ENCODE measurements at places on chromosomes 7 and 10. TPM values are rescaled to one million over a fixed set of nuclear protein-coding genes. Genes with fewer than 3 reads are reported as not detected.

DNA sequence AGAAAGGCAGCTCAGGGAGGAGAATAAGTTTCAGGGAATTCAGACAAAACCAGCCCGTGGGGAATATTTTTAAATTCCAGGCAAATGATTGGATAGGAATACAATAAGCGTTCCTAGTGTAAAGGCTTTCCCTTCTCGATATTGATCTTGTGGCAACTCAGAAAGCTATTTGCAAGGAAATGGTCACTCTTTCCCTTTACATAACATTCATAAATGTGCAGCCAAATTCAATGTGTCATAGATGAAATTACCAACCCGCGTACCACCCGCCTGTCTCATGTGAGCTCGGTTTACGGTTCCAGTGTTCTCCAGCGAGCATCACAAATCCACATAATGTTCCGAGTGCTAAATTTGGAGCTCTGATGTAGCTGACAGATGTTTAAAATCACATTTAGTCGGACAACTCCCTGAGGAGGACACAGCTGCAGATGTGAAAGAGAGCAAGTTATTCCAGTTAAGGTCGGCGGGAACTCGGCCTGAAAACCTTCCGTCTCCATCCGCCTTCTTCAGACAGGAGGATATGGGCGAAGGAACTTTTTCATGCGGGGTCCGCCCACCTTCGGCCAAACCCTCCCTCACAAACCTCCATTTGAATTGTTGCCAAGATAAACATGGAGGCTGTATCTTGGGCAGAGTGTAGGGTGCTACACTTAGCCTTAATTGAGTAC lies 327.0 kb downstream of the RNLS start:
- DNase-seq = peak; percentile 56

DNA sequence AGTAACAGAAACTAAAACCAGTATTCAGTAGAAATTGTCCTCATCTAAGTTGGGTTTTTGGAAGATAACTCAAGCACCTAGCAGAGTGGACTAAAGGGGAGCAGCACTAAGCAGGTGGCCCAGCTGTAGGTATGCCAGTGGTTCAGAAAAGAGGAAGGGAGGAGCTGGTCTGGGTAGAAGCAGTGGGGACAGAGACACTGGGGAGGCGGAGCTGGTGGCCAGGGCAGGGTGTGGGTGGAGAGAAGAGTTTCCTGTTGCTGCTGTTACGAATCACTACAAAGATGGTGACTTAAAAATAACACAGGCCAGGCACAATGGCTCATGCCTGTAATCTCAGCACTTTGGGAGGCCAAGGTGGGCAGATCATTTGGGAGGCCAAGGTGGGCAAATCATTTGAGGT lies 136.2 kb downstream of the WDR11 start:
- DNase-seq = no peak

DNA sequence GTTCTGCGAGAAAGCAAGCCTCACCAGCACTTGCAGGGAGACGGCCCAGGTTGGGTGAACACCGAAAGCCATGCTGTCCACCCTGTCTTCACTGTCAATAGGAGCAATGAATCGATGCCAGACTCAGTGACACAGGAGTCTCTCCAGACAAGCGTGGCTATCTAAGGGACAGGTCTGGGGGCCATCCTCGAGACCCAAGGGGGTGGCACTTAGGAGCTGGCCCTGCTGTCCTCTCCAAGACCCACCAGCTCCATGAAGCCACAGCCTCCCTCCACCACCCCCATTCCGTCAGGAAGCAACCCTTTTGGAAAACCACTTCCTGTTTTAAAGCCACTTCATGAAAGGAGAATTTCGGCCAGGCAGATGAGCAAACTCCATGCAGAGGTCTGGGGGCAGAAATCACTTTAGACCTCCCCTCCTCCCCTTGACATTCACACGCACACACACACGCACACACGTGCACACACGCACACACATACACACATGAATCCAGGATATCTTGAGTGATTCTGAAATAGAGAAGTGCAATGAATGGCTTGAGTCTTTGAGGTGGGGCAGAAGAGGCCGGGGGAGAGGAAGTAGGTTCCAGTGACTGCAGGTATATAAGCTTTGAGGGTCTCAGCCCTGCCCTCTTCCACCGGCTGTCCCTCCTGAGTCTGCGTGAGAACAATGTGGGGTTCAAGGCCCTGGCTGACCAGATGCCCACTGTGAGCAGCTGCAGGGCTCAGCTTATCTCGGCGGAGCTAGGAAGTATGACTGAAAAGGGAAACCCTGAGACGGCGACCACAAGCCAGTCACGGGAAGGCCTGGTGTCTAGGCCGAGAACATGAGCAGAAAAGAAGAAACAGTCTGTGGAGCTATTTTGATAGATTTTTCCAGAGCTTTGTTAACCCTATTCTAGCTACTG lies 25.0 kb downstream of the RGS10 start:
- DNase-seq = no peak

DNA sequence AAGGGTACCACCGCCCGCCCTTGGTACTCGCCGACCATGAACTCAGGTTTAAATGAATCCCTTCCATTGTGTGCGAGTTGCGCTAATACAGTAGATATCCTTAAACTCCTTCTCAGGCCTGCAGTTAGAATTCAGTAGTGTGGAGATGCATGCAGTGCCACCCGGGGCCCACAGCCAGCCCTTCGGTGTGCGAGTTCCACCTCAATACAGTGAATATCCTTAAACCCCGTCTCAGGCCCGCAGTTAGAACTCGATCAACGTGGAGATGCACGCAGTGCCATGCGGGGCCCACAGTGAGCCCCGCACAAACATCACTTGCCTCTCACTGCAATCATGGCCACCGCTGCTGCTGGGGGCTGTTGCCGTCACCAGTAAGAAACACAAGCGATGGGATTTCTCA lies 261.9 kb downstream of the MAD1L1 start:
- no peak for DNase-seq

DNA sequence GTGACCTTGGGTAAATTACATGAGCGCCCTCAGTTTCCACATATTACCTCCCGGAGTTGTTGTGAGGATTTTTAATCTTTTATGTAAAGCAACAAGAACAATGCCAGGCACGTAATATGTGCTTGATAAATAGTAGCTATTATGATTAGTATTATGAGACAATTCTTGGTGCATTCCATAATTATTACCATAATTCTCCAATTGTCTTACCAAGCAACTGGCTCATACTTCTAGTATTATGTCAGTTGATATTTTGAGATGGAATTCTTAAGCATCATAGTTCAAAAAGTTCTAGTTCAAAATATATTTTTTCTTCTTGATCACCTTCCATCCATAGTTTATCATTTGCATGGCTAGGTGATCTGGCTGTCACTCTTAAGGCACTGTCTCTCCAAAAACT lies 259.0 kb downstream of the BBS9 start:
- no peak for DNase-seq

DNA sequence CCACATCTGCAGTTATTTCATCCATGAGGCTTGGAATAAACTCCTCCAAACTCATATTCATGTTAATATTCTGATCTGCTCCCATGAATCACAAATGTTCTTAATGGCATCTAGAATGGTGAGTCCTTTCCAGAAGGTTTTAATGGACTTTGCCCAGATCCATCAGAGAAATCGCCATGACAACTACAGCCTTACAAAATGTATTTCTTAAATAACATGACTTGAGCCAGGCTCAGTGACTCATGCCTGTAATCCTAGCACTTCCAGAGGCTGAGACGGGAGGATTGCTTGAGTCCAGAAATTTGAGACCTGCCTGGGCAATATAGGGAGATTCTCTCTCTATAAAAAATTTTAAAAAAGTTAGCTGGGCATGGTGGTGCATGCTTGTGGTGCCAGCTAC lies 102.1 kb upstream of the TMEM168 start:
- DNase-seq = no peak

The FFAR4 gene
- total RNA-seq = 0.07 TPM

The GDF2 gene
- not detected for total RNA-seq

The HABP2 gene
- total RNA-seq = not detected

The COL28A1 gene
- 6.3 TPM for total RNA-seq

All from psoas muscle (tissue), 8 donors.